CD4-positive, alpha-beta T cell treated with Interleukin-21 for 1 hour (primary cell): ENCODE measurements at places on chromosomes 1 and 21.

GRCh38 chr1:43447891-43448708, 5.6 kb downstream of the HYI start:
- no peak for DNase-seq

- DNase-seq, result no peak
Measured at GRCh38 chr21:14241297-14241696, 25.3 kb downstream of the RBM11 start.

- DNase-seq, result no peak
Measured at GRCh38 chr1:110173466-110174105, 23.3 kb downstream of the SLC6A17 start.

- DNase-seq, result no peak
Measured at GRCh38 chr1:12032161-12032621, 12.9 kb downstream of the MIIP start.

- no peak for DNase-seq
Measured at GRCh38 chr1:59672851-59673572, 141.7 kb upstream of the HOOK1 start.

DNA sequence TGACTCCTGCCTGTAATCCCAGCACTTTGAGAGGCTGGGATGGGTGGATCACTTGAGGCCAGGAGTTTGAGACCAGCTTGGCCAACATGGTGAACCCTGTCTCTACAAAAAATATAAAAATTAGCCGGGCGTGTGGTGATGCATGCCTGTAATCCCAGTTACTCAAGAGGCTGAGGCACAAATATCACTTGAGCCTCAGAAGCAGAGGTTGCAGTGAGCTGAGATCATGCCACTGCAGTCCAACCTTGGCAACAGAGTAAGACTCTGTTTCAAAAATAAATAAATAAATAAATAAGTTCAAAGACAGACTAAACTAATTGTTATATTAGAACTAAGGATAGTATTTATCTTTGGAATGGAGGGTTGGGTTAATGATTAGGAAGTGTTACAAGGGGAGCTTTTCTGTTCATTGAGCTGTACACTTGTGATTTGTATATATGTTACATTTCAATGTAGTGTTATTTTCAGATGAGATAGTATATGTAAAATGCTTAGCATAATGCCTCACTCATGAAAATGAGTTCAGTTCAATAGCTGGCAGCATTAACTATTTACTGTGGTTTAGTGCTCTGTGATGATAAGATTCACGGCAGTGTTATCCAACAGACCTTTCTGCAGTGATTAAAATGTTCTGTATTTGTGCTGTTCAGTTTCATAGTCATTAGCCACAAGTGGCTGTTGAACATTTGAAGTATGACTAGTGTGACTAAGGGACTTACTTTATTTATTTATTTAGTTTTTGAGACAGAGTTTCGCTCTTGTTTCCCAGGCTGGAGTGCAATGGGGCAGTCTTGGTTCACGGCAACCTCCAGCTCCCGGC, 47.7 kb downstream of the OSBPL9 start:
- no peak for DNase-seq

- DNase-seq, result no peak
Measured at GRCh38 chr1:201096977-201097856, 15.0 kb downstream of the CACNA1S start.

GRCh38 chr1:2977886-2978611, 43.2 kb upstream of the ACTRT2 start:
- no peak for DNase-seq

GRCh38 chr1:167083066-167083665, 7.0 kb downstream of the GPA33 start:
- DNase-seq, result no peak

GRCh38 chr1:211789641-211790464, 40.7 kb downstream of the LPGAT1 start:
- no peak for DNase-seq

GRCh38 chr21:14453339-14454015, 70.5 kb upstream of the HSPA13 start:
- DNase-seq, result peak; percentile 17

GRCh38 chr1:232355162-232356006, 274.5 kb downstream of the SIPA1L2 start:
- no peak for DNase-seq

- DNase-seq, result no peak
Measured at GRCh38 chr1:212487286-212487685, 54.6 kb downstream of the NENF start.

- no peak for DNase-seq
Measured at GRCh38 chr1:206427291-206427690, 43.0 kb upstream of the IKBKE start.

GRCh38 chr1:184376369-184376768, 10.5 kb upstream of the C1orf21 start:
- DNase-seq, result no peak

GRCh38 chr1:45291716-45292115, 35.0 kb upstream of the HPDL start:
- no peak for DNase-seq

- no peak for DNase-seq
Measured at GRCh38 chr1:64245495-64245894, 42.1 kb downstream of the UBE2U start.

- no peak for DNase-seq
Measured at GRCh38 chr1:23559985-23560741, 862 bp upstream of the ID3 start.

GRCh38 chr1:223726380-223727001, 14.2 kb downstream of the CAPN2 start:
- DNase-seq, result peak; percentile 89

DNA sequence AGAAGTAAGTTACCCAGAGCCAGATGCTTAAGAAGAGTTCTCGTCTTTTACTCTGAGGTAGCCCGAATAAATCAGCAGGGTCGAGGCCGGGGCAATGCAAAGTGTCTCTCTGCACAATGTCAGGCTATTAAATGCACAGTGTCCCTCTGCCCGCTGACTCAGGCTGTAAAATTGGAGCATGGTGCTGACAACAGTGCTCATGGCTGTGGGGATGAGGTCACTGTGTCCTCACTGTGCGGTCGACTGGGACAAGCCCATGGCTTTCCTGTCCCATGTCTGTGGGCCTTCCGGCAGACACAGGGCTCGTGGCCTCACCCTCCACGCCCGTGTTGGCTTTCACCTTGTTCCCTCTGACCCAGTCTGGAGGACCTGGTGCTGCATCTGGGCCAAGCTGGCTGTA, 14.6 kb upstream of the SLC2A1 start:
- no peak for DNase-seq

DNA sequence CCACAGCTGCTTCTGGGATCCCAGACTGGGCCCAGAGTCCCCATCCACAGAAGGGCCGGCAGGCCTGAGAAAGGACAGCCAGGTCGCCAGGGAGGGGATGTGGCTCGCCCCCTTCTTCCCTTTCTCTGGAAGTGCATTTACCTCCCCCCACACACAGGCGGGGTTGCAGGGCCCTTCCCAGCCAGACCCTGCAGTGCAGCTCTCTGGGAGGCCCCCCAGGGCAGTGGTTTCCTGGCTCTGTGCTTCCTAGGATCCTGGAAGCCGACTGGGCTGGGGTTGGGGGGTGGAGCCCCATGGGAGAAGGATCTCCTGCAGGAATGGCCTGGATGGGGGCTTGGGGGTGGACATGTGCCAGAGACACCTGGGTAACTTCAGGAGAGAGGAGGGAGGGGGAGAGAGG, 4.2 kb upstream of the COL6A1 start:
- DNase-seq, result no peak

- no peak for DNase-seq
Measured at GRCh38 chr1:185929776-185930175, 195.6 kb downstream of the HMCN1 start.

DNA sequence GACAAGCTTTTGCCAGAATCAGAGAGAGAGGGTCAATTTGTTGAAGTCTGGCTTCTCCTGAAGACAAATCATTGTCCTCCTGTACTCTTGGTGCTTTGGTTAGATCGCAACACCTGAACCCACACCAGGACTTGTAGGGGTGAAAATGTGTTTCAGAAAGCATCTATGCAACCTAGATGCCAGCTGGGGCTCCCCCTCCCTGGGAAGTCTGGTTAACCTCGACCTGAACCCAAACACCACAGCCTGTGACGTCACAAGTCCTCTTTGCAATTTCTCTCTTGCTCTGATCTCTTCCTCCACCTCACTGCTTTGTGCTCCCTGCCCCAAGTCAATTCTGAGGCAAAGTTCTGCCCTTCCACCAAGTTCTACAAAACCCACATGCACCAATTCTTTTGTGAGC, 42.8 kb upstream of the USP24 start:
- DNase-seq, result peak; percentile 67

DNA sequence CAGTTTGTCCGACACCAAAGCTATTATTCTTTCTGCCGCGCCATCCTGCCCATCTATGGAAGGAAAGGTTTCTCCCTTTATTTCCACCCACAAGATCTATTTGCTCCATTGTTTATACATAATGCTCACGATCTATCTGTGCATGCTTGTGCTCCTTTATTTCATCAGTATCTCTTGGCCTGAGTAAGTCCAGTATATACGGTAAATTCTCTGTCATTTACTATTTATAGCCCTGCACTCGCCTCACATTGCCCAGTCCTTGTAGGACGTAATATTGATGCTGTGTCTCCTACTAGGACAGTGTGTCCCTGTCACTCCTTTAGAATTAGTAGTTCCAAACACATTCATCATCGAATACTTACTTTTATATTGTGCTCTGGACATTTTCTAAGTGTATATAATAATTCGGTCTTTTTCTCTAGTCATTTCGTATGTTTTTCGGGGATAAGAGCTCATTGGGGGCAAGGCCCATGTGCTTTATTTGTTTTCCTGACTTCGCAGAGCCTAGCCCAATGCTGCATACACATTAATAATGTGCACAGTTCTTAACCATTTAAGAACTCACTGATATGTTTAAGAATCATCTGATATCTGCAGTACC, 3.1 kb upstream of the NID1 start:
- DNase-seq, result no peak

- DNase-seq, result no peak
Measured at GRCh38 chr21:25094695-25095094, 512.6 kb downstream of the MRPL39 start.

DNA sequence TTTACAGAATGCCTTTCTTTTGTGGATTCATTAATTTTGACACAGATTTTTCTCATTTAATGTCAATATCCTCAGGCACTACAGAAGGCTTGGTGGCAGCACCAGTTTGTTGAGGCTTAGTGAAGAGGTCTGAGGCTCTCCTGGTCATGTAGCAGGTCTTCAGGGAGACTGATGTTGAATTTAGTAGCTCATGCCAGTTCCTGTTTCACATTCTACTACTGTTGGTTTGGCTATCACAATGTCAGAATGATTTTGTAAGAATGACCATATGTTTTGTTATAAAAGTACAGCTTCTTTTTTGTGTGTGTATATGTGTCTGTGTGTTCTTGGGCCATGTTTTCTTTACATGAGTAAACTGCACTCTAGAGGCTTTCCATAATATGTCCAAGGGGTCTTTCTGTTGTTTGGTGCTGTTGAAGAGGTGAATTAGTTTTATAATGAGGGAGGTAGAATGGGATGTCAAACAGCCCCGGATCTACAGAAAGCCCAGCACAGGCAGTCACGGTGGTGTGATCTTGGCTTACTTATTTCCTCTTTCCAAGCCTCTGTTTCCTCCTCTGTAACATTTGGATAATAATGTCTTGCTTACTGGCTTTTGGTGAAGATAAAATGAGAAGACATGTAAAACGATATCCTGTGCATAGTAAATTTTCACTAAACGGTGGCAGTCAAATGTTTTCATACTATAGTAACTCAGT, 32.0 kb downstream of the C1orf21 start:
- no peak for DNase-seq

- no peak for DNase-seq
Measured at GRCh38 chr21:44349847-44350772, 3.3 kb upstream of the TRPM2 start.

DNA sequence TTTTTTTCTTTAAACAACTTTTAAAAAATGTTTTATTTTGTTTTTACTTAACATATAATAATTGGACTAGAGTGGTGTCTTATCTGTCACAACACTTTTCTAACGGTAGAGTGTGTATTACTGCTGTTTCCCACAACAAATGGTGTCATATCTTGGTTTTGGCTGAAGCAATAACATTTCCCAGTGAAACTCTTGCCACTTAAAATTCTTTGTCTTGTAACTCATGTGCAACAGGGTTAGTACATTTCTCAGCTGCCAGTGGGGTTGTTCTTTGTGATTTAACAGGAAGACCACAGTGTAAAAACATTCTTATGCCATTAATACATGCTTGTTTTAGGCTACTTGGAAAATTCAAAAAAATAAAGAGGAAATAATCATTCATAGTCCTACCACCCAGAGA, 43.5 kb downstream of the ALPL start:
- no peak for DNase-seq

DNA sequence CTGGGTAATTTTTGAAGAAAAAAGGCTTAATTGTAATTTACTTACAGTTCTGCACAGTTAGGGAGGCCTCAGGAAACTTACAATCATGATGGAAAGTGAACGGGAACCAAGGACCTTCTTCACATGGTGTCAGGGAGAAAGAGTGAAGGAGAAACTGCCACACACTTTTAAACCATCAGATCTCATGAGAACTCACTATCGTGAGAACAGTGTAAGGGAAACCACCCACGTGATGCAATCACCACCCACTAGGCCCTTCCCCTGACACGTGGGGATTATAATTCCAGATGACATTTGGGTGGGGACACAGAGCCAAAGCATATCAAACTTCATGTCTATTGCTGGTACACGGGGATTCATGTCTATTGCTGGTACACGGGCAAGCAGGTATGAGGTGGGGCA, 5.3 kb upstream of the SFT2D2 start:
- DNase-seq, result no peak

- DNase-seq, result no peak
Measured at GRCh38 chr1:14699620-14700019, 101.1 kb downstream of the KAZN start.

- DNase-seq, result no peak
Measured at GRCh38 chr1:113291777-113292602, 98.3 kb upstream of the MAGI3 start.

DNA sequence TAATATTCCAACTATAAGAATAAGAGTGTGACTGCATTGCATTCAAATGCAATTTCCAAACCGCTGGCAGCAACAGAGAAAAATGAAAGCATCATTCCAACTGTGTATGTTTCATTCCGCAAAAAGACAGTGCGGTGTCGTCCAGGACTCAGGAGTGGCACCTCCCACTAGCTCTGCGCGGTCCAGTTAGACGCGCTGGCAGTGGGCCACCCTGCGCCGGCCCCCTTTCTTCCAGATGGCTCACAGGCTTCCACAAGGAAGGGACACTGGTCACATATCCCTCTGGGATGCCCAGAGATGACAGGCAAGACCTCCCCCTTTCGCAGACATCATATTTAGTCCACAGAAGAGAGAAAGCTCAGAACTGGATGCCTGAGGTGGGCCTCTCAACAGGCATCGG, 11.9 kb downstream of the WRAP73 start:
- no peak for DNase-seq

DNA sequence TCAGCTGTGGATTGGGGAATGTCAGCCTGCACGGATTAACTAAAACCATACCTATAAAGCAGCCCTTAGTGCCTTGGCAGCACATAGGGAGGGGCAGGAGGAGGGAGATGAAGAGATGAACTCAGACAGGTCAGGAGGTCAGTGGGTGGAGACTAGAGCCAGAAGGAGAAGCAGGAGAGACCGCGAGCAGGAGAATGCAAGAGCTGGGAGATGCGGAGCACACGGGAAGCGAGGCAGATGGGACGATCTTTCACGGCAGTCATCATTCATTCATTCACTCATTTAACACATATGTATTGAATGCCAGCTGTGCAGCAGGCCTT, 41.9 kb downstream of the NEK2 start:
- DNase-seq, result no peak
